ENCODE measurements at places on chromosomes 2 and 18.

DNA sequence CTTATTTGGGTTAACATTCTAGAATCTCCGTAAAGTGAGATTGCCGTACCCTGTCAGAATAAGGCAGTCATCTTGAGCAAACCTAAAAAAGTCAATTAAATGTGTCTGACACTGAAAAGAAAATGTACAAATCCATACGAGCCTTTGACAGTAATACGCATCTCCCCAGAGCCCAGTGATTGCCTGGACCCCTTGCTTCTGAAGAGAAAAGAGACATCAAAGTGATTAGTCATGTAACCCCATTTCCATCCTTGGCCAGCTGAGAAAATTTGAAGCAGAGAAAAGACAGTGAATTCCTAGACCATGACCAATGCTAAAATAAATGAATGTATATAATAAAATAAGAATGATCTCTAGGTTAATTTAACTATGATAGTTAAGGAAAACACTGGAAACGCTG, 1499.4 kb downstream of the SUCLG1 start:
- no peak for DNase-seq

DNA sequence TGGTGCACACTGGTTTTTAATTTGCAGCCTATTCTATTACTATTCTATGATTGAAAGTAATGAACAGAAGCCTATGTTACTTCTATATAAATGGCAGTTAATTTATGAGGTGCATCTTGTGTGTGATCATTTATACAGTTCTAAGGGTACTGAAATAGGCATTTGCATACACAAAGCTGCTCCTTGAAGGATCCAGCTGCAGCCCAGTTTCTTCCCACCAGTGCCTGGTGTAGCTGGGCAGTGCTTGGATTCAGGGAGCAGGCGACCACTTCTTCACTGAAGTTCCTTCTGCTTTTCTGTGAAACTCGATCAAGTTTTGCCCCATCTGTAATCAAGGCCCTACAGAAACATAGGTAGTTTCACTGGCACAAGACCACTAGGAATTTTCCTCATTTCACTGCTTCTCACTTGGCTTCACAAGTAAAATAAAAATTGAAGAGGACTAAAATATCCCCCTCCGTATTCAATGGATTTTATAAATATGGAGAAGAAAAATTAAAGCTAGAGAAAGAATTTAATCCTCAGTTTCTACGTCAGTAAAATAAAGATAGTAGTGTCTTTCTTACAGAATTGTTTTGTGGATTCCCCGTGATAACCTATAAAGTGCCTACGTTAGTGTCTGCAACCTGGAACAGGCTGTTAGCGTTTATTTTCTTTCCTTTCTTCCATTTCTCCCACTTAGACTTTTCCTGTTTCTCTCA, 1.7 kb upstream of the LPIN2 start:
- DNase-seq = no peak

GRCh38 chr2:177474998-177475397, 82.4 kb downstream of the AGPS start:
- no peak for DNase-seq

- no peak for DNase-seq
These were observed 53.2 kb downstream of the DIS3L2 start for GRCh38 chr2:232014681-232015080.

GRCh38 chr2:172607379-172607928, 51.6 kb downstream of the PDK1 start:
- DNase-seq = no peak

DNA sequence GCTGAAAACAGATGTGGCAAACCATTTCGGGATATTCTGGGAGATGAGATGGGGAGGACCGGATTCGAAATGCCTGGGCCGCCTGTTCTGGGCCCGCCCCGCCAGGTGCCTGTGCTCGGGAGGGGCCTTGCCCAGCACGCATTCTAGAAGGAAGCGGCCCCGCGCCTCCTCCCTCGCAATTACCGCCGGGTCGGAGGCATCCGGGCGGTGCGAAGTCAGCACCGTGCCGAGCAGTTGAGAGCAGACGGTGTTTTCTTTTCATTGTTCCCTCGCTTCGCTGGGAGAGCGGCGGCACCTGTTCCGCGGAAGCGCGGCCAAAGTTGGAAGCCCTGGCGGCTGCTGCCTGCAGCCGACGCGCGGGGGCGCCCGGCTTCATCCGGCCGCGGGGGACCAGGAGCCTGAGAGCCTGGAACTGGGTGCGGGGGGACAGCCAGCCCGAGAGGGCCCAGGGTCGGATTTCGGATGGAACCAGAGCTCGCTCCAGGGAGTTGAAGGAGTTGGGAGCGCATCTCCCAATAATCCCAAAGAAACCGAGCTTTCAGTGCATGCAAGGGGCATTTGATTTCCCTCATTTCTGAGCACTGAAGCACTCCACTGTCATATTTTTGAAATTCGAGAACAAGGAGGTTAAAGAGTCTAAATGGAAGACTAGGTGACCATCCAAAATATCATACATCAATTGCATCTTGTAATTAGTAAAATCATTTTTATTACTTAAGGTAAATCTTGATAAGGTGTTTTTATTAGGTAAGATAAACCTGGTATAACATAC, 241.8 kb upstream of the RAB12 start:
- DNase-seq = peak; percentile 7

GRCh38 chr2:51420511-51420910, 388.6 kb upstream of the NRXN1 start:
- no peak for DNase-seq

- DNase-seq = no peak
These were observed 549 bp downstream of the MRPL35 start for GRCh38 chr2:86199834-86200177.

- peak; percentile 86 for DNase-seq
These were observed 309.5 kb upstream of the CCDC68 start for GRCh38 chr18:55268628-55269275.

DNA sequence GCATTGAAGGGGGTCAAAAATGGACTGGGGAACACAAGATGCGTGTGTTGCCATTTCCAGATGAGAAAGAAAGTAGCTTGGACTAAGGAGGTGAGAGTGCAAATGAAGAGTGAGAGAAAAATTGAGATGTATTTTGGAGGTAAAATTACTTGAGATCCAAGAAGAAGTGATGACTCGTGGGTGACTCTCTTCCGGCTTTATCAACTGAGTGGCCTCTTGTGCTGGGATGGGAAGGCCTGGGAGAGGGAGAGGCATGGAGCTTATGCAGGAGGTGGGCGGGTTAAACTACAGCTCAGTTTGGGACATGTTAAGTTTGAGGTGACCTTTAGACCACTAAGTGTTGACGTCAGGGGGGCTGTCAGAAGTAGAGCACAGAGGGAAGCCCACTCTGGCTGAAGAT, 34.9 kb downstream of the SULT1C2 start:
- DNase-seq = no peak

DNA sequence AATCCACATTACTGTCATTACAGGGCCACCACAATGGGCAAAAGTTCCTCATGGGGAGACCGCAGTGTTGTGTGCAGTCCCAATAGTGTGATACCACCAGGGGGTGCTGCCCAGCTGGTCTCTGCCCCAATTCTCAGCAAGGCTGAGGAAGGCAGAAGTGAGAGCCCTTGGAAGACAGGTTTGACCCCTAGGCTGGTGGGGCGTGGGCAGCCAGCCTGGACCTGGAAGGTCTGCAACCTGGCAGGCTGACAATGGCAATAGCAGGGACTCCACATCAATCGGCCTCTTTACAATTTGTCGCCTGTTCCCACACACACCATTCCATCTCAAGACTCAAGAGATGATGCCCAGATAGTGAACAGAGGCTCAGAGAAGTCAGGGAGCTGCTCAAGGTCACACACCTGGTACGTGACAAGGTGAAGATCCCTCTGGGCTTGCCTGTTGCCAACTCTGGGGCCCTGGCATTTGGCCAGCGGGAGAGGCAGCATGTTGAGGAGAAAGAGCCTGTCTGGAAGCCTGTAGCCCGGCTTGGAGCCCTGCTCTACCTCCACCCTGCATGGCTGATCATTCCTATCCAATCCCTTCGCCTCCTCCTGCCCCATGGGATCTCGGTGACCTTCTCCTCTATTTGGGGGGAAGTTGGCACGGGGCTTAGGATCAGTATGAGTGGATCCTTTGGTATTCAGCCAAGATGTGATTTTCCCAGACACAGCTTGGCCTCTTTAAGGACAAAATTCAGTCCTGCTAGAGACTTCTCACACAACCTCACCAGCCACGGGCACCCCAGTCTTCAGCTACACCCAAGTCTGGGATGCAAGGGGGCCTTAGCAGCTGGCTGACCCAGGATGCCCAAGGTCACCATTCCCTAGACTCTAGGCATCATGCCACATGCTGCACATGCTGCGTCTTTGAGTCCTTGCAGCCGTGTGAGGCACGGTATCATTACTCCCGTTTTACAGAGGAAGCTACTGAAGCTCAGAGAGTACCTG, 2.9 kb upstream of the ATOH8 start:
- DNase-seq = peak; percentile 54

DNA sequence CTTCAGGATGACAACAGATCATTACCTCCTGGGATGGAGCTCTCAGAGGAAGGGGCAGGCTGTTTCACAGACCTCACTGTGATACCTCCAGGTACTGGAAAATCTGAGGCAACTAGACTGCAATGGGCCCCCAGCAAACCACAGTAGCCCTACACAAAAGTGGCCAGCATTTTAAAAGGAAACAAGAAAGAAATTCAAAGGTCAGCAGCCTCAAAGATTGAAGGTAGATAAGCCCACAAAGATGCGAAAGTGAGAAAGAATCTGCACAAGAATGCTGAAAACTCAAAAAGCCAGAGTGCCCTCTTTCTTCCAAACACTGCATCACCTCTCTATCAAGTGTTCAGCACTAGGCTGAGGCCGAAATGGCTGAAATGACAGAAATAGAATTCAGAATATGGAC, 499.5 kb upstream of the CHAC2 start:
- no peak for DNase-seq

DNA sequence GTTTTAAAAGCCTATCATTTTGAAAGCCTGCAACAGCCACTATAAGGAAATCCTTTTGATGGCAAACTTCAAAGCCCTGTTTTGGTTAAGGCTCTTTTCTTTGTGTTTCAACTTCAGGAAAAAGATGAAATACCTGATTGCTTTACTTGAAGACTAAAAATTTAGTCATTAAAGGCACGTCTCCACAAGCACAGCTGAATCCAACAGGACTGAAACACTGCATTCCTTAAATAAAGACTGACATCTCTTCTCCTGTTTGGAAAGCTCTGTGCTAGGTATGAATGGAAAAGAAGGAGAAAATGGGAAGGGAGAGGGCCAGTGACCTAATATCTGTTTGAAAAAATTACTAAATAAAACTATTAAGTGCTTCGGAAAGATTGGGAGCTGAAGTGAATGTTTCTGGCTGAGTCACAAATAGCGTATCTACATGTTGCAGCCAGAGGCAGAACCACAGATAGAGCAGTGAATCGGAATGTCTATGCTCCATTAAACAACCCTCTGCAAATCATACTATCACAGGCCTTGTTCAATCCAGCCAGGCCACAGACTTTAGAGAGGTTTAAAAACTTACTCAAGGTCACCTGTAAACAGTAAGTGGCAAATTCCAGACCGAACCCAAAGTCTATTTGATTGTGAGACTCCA, 21.1 kb upstream of the RALBP1 start:
- DNase-seq = no peak

- DNase-seq = no peak
These were observed 7.8 kb upstream of the LTBP1 start for GRCh38 chr2:32938934-32939333.

GRCh38 chr2:237253046-237253702, 160.8 kb downstream of the COL6A3 start:
- DNase-seq = no peak

GRCh38 chr2:161415987-161416707, at the start of gene TBR1:
Gene TBR1 (plus strand): TSS chr2:161416297. CDS start chr2:161416411, 114 bp downstream.
- DNase-seq = no peak

GRCh38 chr2:37323781-37324535, 675 bp downstream of the PRKD3 start:
- DNase-seq = peak; percentile 51

GRCh38 chr2:95390272-95390880, 12.1 kb upstream of the FAHD2A start:
- DNase-seq = no peak

- DNase-seq = no peak
These were observed 94.4 kb downstream of the MEP1B start for GRCh38 chr18:32284284-32284683.

GRCh38 chr18:44979748-44980147, 299.1 kb downstream of the SETBP1 start:
- DNase-seq = no peak

- no peak for DNase-seq
These were observed 38.2 kb downstream of the RMC1 start for GRCh38 chr18:23541349-23542093.

GRCh38 chr18:79008356-79008940, 28.8 kb downstream of the SALL3 start:
- no peak for DNase-seq

DNA sequence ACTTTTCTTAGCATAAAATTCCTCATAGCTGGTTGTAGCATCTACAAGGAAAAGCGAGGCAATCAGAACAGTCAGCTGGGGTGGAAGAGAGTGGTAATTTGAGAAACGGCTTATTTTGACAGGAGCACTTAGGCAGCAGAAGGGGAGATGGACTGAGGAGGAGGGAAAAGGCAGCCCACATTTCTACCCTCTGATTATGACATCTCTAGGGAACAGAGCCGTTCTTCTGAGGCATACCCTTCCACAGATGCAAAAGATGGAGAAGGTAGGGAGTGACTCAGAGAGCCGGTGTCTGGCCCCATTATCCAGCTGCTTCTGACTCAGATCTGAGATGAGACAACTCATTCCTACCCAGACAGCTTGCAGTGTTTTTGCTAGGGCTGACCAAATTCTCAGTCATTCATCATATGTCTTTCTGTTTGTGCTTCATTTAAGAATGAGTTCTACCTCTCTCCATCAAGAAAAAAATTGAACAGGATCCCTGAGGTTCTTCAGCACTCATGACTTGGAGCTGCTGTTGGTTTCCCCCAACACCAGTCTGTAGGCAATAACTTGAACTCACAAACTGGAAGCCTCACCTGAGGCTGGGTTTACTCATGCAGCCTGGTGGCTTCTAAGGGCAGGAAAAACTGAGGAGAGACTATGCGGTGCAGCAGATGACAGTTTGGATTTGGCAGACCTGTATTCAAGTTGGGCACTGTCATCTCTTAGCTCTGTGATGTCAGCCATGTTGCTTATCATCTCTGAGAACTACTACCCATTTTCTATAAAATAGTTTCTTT, 15.9 kb upstream of the SEC11C start:
- DNase-seq = peak; percentile 30

- DNase-seq = no peak
These were observed 90.9 kb downstream of the MALT1 start for GRCh38 chr18:58761970-58762780.

GRCh38 chr18:48139431-48140347, 209.2 kb upstream of the SMAD2 start:
- no peak for DNase-seq

GRCh38 chr18:26434887-26435286, 113.5 kb downstream of the KCTD1 start:
- no peak for DNase-seq

- DNase-seq = peak; percentile 87
These were observed 1.1 kb downstream of the UXS1 start for GRCh38 chr2:106192752-106193689.

All from GM12865 (cell line).